Cardiac septum (tissue), 1 donor: ENCODE measurements at places on chromosomes 5 and 9. TPM values are rescaled to one million over a fixed set of nuclear protein-coding genes. Genes with fewer than 3 reads are reported as not detected.

KCNN2 gene
- total RNA-seq: 2.6 TPM

DNA sequence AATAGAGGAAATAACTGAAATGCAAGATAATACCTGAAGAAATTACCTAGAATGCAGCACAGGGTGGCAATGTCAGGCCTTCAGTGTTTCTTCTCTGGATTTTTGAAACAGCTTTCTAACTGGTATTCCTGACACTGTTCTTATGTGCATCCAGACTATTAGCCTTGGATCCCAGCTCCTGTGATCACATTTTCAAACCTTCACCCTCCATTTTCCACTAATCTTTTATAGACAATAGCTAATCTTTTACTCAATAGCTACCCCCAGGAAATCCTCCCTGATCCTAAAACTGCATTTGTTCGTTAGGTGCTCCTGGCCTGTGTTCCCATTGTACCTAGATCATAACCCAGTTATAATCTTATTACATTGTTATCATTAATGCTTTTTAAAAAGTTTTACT lies 101.5 kb upstream of the DHFR start:
- DNase-seq: no peak

PCDHGA2 gene
- 17.3 TPM for total RNA-seq

ALDOB gene
- 0.13 TPM for total RNA-seq

DNA sequence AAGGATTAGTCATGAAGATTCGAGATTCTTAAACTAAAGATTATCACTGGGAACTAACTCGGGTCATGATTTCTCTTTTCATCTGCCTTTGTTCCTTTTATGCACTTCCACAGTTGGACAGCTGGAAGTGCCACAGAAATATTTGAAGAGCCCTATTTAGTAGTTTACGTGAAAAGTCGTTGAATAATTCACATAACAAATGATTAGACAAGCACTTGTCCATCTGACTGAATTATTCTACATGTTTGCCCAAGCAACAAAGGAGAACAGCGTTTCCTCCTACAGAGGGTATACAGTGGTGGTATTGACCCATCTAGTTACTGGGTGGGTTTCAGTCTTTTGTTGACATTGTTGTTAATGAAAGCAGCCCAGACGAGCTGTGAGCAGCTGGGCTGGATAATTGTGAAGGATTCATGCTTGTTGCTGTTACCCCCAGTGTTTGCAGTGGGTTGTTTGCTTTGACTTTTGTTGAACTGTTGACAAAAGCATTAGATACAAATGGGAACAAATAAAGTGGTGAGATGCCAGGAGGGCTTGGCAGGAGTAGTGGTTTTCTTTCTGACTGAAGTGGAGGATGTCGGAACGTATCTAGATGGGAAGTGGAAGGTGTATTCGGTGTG lies 96.2 kb downstream of the TLE4 start:
- no peak for DNase-seq

DNA sequence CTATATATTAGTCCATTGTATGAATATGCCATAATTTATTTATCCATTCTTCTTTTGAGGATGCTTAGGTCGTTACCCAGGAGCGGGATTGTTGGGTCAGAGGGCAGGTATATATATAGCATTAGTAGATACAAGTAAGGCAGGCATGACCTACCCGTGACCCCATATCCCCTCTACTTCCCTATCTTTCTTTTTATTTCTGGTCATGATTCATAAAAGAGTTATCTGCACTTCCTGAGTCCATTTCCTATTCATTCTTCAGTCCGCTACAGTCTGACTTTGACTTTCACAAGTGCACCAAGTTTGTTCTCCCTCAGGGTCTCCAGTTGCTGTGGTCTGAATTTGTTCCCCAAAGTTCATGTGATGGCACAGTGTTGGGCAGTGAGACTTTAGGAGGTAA lies 6.9 kb downstream of the RHOBTB3 start:
- DNase-seq: no peak

NMUR2 gene
- total RNA-seq: not detected

DNA sequence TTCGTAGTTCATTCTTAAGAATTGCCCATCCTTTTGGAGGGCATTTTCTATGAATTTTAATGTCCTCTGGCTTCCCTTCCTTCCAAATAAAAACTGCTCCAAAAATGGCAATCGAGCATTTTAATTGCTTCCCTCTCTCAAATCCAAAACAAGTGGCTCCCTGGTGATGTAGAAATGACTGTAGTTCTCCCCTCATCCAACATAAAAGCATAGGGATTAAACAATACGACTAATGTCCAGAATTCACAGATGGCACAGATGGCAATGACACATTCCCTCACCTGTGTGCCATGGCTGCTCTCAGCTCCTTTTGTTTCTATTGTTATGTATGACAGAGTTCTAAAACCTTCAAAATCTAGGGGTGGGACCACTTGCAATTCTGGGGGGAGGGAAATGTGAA lies 417.3 kb downstream of the RAB3C start:
- no peak for DNase-seq

DNA sequence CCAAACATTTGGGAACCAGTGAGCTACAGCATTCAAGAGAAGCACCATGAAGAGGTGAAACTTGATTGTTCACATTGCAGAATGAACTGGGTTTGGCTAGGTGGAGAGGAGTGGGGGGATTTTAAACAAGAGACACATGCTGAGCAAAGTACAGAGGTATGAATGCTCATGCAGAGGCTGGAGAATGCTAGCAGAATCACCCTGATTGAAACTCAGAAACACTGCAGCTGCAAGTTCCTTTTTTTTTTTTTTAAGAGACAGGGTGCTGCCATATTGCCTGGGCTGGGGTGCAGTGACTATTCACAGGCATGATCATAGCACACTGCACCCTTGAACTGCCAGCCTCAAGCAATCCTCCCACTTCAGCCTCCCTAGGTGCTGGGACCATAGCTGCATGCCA lies 35.1 kb downstream of the DENND1A start:
- DNase-seq: no peak

NUTM2G gene
- total RNA-seq: not detected

- no peak for DNase-seq
Observed at GRCh38 chr5:168592014-168592368, 12.8 kb upstream of the PANK3 start.

PCDH12 gene
- total RNA-seq: 4.9 TPM

GRCh38 chr5:67748165-67748690 lies 467.3 kb upstream of the PIK3R1 start:
- no peak for DNase-seq

- no peak for DNase-seq
Observed at GRCh38 chr5:79032031-79032695, 37.3 kb downstream of the DMGDH start.
